ENCODE measurements at places on chromosomes 1 and 21.
A peak's percentile ranks its signal among the peaks of the same experiment; 100 is the strongest.

GRCh38 chr1:200542162-200542561 lies 78.4 kb downstream of the KIF14 start:
- DNase-seq: no peak

GRCh38 chr1:167488786-167489185 lies 29.5 kb downstream of the CD247 start:
- no peak for DNase-seq

DNA sequence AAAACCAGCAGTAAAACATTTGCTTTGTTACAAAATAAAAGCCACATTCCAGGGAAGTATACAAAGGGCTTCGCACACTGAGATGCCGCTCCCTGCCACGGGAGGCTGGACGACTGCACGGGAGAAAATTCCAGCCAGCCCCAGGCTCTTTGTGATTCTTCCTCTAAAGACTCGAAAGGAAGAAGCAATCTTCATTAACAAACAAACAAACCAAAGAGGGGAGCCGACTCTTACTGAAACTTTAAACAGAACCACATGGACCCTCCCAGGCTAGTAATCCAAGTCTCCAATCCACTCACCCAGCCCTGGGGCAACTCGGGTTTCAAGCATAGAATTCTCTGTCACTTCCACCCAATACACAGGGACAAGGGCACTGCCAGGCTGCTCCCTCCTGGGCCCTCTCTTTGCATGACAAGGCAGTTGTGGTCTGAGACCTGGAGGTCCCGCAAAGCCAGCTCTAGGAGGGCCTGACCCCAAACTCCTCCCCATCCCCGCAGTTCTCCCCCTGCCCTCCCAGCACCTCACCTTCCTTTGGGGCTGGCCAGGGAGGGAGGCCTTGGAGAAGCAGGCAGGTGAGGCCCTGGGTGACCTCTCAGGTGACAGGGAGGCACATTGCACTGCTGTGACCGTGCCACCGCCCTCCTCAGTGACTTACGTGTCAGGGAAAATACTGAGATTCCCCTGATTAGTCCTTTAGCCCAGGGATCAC lies 26.6 kb upstream of the COL18A1 start:
- no peak for DNase-seq

DNA sequence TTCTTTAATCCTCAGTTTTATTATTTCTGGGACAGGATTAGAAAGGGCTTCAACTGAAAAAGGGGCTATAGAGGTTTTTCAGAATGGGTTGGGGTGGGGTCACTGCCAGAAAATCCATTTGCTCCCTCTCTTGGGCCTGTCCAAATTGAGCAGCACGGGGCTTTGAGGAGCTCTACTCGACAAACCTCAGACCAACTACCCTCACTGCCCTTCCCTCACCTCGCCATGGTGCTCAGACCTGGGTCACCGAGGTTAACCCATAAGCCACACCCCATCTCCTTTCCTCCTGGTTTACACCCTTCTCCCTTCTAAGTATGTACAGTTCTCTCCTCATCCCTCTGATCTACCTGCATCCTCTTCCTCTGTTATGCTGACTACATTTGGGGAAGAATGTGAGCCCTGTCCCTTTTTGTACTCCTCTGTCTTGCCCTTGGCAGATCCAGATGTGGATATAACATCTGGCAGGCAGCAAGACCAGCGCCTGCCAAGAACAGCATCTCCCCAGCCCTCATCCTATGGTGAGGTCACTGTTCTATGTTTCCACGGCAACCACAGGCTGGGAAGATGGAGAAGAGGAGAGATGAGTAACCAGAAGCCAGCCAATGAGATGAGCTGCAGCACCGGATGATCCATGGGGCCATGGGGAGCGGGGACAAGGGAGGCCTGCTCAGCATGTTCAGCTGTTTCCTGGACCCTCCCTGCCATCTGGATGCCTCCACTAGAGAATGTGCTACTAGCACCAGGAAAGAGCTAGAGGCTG lies 3.7 kb upstream of the FABP3 start:
- peak; percentile 21 for DNase-seq

DNA sequence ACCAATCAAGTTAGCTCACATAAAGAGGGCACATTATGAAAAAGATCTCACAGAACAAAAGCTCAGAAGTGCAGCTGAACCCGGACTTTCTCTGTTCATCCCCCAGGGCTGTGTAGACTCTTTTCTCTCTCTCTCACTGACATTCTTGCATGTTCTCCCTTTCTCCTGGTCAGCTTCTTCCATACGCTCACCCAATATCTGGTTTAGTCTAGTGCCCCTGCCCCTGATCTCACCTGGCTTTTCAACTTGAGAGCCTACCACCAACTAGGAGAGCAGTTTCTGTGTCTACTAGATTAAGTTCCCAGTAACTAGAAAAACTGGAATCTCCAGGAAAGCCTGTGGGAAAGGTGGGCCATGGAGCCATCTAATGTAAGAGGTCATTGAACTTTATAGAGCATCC lies 126.9 kb upstream of the GRIK3 start:
- no peak for DNase-seq

DNA sequence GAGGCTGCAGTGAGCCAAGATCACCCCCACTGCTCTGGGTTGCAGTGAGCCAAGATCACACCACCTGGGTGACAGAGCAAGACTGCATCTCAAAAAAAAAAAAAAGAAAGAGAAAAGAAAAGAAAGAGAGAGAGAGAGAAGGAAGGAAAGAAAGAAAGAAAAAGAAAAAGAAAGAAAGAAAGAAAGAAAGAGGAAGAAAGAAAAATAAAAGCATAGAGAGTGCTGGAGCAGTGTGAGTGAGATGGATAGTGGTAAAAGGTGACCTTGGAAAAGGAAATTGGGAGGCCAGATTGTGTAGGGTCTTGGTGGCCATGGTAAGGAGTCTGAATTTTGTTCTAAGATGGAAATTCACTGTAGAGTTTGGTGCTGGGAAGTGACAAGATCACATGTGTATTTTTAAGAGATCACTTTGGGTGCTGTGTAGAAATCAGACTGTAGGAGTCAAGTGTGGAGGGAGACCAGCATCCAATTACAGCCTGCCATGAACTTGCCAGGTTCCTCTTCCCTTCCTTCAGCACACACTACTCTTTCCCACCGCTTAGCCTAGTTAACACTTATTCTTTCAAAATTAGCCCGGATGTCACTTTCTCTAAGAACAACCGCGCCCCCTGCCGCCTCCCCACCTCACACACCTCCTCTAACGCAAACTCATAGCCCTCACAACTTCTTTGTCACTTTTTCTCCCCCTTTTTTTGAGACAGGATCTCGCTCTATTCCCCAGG lies 17.9 kb downstream of the MTX1 start:
- DNase-seq: no peak

DNA sequence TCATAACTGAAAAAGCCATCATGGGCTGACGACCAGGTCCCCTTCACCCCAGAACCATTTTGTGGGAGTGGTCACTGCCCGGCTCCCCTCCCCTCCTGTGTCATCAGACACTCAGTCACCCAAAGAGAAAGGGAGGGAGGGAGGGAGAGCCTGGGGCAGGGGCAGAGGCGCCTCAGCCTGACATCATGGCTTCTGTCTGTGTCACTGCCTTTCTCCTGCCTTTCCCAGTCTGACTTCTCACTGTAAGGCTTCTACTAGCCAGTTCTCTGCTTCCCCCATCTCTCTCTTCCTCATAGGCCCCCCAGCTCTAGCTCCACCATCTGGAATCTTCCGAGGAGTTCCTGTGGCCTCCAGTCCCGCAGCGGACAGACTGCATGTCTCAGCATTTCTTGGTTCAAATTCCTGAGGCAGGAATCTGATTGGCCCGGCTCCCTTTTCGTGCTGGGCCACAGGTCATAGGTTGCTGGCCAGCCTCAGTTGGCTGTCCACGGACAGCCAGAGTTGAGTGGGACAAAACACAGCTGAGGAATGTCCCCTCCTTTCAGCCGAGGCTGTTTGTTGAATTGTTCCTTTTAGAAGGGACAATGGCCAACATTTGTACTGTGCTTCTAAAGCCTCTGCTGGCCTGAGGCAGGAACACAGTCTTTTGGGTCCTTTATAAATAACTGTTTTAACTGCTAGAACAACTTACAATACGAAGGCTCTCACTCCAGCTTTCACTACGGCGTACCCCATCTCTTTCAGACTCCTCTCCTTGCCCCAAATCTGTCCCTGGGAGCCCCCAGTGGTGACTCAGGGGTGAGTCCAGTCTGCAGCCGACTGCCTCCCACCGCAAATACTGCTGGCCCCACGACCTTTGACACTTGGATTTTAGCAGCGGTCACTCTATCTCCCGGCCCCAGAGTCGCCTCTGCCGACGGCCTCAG lies 18.7 kb upstream of the KANK4 start:
- DNase-seq: no peak

- DNase-seq: no peak
These were observed 11.4 kb upstream of the CNR2 start for GRCh38 chr1:23924601-23925000.
